ENCODE measurements at places on chromosomes 3 and 15.

- no peak for DNase-seq
Observed at GRCh38 chr3:38015485-38015884, 14.0 kb downstream of the PLCD1 start.

- DNase-seq: no peak
Observed at GRCh38 chr15:92392462-92392861, 1.2 kb upstream of the ST8SIA2 start.

- no peak for DNase-seq
Observed at GRCh38 chr15:22960556-22960955, 19.6 kb downstream of the CYFIP1 start.

- DNase-seq: no peak
Observed at GRCh38 chr3:126147932-126148683, 32.3 kb downstream of the ALDH1L1 start.

- DNase-seq: no peak
Observed at GRCh38 chr3:146803745-146804144, 198.6 kb upstream of the PLSCR5 start.

DNA sequence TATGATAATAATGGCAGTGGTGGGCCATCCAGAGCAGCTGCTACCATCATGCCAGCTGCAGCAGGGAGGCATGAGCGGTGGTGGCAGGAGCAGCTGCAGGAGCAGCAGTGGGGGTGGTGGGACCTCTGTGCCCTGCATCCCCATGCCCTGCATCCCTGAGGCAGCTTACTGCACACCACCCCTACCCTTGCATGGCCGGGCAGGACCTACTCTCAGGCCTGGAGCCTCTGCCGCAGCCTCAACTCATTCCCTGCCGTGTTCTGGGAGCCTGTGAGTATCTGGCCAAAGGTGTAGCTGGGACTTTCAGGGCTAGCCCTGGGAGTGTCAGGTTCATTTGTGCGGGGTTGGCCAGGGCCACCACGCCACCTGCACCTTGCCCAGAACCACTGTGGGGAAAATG, 3.3 kb upstream of the XCR1 start:
- DNase-seq: no peak

DNA sequence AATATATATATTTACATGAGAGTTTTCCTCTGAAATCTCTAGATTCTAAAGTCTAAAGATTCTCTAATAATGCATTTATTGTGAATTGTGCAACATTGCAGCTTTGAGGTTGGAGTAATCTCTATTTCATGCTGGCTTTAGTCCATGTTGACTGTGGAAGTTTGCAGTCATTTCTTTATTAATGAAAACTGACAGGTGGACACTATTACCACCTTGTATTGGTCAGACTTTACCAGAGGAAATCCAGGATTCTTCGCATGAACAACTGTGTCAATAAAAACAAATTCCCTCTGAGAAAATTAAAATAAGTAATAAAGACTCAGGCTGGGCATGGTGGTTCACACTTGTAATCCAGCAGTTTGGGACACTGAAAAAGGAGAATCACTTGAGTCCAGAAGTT, 274.1 kb downstream of the SHQ1 start:
- DNase-seq: no peak

DNA sequence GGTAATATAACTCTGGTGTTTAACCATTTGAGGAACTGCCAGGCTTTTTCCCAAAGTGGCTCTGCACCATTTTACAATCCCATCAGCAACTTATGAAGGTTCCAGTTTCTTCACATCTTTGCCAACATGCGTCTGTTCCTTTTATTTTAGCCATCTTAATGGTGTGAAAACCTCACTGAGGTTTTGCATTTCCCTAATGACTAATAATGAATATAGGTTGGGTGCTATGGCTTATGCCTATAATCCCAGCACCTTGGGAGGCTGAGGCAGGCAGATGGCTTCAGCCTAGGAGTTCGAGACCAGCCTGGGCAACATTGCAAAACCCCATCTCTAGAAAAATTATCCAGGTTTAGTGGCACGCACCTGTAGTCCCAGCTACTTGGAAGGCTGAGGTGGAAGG, 210.6 kb downstream of the TCF12 start:
- DNase-seq: no peak

GRCh38 chr3:146468671-146469149, 651 bp downstream of the PLSCR2 start:
- no peak for DNase-seq

DNA sequence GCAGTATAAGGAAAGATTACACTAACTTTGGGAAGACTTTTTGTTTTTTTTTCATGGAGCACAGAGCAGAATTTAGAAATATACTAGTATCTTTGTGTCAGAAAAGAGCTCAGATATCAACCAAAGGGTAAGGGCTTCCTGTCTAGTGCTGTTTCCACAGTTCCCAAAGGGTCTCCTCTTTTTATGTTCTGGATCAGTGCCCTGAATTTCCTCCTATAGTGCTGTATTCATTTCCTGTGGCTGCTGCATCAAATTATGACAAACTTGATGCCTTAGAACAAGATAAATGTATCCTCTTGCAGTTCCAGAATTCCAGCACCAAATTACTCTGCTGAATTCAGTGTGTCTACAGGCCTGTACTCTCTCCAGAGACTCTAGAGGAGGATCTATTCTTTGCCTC, 219.8 kb upstream of the THRB start:
- DNase-seq: no peak

DNA sequence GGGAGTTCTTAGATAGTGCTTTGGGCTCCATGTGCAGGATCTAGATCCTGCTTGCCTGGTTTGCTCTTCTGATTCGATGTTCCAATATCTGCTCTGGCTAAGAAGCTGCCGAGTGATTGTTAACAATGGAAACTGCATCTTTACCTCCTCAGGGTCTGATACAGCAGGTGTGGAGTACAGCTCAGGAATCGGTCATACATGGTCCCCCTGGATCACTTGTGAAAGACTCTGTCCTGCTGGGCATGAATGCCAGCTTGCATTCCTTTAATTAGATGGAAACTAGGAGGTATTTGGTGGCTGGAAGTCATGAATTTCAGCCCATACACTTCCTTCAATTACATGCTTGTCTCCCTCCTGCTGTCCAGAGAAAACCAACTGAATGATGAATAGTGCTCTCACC, 95.3 kb downstream of the CHRNA7 start:
- DNase-seq: no peak

- no peak for DNase-seq
Observed at GRCh38 chr3:114451561-114452018, 157.8 kb downstream of the TIGIT start.

DNA sequence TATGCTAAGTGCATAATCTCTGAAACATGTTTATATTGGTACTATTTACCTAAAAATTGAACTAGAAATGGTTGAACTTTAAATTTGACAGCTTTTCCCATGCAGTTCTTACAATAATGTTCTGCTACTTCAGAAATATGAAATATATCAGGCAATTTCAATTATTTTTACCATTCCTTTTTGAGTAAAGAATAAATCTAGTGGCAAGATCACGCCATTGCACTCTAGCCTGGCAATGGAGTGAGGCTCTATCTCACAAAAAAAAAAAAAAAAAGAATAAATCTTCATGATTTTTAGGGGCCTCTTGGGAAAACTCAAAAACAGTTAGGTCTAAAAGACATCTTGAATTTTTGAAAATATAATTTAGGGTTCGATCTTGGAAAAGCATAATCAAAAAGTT, 10.6 kb upstream of the DNAAF4 start:
- DNase-seq: no peak

DNA sequence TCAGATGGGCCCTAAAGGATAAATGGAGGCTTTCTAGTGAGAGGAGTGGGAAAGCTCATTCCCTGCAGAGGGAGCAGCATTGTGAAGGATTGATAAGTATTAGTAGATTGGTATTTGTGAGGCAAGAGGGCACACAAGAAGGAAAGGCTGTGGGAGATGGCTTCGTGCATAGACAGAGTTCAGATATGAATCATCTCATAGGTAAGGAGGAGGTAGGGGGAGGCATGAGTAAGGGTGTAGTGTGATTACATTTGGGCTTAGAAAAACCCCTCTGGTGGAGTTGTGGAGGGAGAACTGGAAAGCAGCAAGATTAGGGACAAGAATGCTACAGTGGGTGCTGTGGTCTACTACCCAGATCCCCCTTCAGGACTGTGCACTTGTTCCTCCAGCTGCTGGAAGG, 29.6 kb downstream of the ONECUT1 start:
- peak; percentile 39 for DNase-seq

DNA sequence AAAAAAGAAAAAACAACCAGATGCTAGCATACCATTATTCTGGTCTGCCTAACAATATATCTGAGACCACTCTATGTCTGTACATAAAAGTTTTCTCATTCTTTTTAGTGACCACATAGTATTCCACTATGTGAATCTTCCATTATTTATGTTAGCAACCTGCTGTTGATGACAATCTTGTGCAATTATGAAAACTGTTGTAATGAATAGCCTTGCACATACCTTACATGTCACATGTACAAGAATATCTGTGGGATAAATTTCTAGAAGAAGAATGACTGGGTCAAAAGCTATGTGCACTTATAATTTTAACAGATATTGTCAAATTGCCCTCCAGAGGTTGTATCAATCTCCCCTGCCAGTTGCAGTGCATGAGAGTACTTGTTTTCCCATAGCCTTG, 62.5 kb downstream of the ARHGAP31 start:
- DNase-seq: no peak

- DNase-seq: no peak
Observed at GRCh38 chr3:5144316-5144994, 22.4 kb downstream of the ARL8B start.

DNA sequence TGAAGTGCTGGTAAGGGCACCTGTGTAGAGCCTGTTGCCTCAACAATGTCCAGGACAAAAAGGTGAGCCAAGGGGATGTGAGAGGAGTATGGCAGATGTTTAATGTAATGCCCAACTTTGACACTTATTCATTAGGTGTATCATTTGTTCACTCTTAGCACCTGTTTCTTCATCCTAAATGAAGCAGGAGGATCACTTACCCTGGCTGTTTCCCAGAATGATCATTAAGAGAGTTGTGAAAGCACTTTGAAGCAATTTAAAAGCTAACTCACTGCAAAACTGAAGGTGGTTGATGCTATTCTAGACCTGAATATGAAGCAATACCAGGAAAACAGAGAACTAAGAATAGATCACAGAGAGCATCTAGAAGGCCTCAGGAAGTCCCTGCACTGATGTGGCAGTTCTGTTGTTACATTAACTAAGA, 3.4 kb upstream of the HHLA2 start:
- DNase-seq: no peak

GRCh38 chr3:94285872-94286271, 223.0 kb downstream of the NSUN3 start:
- DNase-seq: no peak

GRCh38 chr3:184175981-184176376, 1.3 kb downstream of the AP2M1 start:
- DNase-seq: no peak

GRCh38 chr3:11759996-11760395, 86.7 kb downstream of the TAMM41 start:
- no peak for DNase-seq

DNA sequence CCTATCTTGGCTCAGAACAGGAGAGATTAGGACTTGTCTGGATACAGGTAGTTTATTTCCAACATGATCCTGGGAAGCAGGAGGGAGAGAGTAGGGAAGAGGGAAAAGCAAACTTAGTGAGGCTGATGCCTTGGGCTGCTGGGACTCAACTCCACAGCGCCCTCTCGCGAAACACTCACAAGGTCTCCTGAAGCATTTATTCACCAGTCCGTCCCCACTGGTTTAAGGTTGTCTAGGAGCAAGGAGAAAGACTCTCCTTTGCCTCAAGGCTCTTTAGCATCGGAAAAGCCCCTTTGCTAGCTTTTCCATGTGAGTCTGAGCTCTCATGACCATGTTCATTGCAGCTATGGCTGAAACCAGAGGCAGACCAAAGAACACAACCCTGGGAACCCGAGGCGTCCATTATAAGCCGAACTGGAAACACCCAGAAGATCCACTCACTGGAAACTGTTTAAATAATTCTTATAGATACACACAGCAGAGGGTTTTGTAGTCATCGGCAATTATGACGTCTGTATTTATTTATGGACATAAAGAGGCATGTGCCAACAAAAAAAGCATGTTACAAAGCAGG, 244.5 kb downstream of the CD47 start:
- DNase-seq: no peak
